ENCODE measurements at places on chromosomes 5 and 9. TPM values are rescaled to one million over a fixed set of nuclear protein-coding genes. Genes with fewer than 3 reads are reported as not detected.

Gene IL13
- polyA plus RNA-seq, result not detected

Gene SHROOM1
- not detected for polyA plus RNA-seq

Gene FGF18
- polyA plus RNA-seq, result not detected

Gene PCDHGB3
- polyA plus RNA-seq, result not detected

Gene MRPL41
- polyA plus RNA-seq, result 19.9 TPM

Gene ST8SIA4
- 21.1 TPM for polyA plus RNA-seq
